ENCODE measurements at places on chromosomes 5 and 9.

GRCh38 chr5:72605632-72606031, 98.4 kb upstream of the ZNF366 start:
- no peak for DNase-seq

DNA sequence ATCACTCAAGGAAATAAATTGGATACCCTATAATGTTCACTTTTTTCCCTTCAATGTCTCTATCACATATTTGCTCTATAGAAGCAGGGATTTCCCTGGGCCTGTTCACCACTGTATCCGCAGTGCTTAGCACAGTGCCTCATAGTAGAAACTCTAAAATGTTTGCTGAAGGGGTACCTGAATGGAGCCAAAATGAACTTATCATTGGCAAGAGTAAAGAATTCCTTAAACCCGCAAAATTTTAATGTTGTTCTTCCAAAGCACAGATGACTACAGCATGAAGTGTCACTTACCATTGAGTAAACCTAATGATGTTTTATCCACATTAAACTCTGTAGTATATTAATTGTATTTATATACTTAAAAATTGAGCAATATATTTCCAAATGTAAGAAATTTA, 96.1 kb downstream of the JAKMIP2 start:
- DNase-seq, result no peak

GRCh38 chr9:127538849-127539258, 73.2 kb upstream of the STXBP1 start:
- no peak for DNase-seq

- no peak for DNase-seq
These were observed 687.0 kb upstream of the FTMT start for GRCh38 chr5:121164632-121165031.

DNA sequence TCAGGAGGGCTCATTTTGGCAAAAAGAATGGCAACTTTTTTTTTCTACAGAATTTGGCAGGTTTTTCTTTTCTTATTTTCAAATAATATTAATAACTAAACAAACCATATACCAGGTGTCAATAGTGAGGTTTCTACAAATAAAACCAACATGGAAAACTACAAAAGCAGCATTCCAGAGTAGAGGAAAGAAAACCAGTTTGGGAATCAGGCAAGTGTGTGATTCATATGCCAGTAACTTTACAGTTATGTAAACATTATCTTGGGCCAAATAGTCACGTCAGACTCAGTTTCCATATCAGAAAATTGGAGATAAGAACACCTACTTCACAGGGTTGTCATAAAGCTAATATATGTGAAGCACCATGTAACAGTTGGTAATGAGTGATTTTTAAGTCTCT, 51.7 kb downstream of the FBXW11 start:
- DNase-seq, result no peak

- DNase-seq, result no peak
These were observed 16.2 kb downstream of the QSOX2 start for GRCh38 chr9:136229096-136230065.

DNA sequence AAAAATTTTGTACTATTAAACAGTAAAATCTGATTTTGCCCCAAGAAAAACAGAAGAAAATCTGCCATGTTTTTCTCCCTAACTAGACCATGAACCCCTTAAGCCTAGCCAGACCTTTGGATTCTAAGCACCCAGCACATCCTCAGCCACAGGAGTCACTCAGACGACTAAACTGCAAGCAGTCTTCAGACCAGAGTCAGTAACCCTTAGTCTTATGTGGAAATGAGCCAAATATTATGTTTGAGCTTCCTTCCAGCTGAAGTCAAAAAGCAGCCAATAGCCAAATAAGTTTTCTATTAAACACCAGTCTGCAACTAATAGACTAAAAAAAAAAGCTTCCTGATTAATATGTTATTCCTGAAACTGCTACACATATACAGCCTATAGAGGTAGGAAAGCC, 47.4 kb downstream of the GOLPH3 start:
- DNase-seq, result no peak

- DNase-seq, result no peak
These were observed 4.5 kb downstream of the PRRX2 start for GRCh38 chr9:129669946-129670345.

- DNase-seq, result no peak
These were observed 15.4 kb upstream of the EXOC3 start for GRCh38 chr5:427415-428087.

- no peak for DNase-seq
These were observed 12.5 kb downstream of the WDR70 start for GRCh38 chr5:37391591-37391990.
